ENCODE measurements at places on chromosomes 13 and 19. TPM values are rescaled to one million over a fixed set of nuclear protein-coding genes. Genes with fewer than 3 reads are reported as not detected.

The VSTM1 gene
- not detected for total RNA-seq

The ZNF560 gene
- 0.07 TPM for total RNA-seq

The CYP2B6 gene
- total RNA-seq: not detected

The NKPD1 gene
- total RNA-seq: under 0.01 TPM

The ZNF649 gene
- 10.4 TPM for total RNA-seq

The TMC4 gene
- total RNA-seq: not detected

The ATXN8OS gene
- not detected for total RNA-seq

The IGFL1 gene
- total RNA-seq: not detected

The LGALS4 gene
- 0.13 TPM for total RNA-seq

The ZNF91 gene
- total RNA-seq: 26.2 TPM

The FAM216B gene
- total RNA-seq: not detected

The DNAJC15 gene
- total RNA-seq: 15.7 TPM

The CNFN gene
- not detected for total RNA-seq

The CRLF1 gene
- not detected for total RNA-seq

The GTF2F2 gene
- total RNA-seq: 30.7 TPM

The ANGPTL4 gene
- total RNA-seq: 27.8 TPM

The MAST1 gene
- total RNA-seq: 0.53 TPM

The ZNF878 gene
- total RNA-seq: 0.80 TPM

The CEACAM3 gene
- not detected for total RNA-seq

The SYNE4 gene
- 0.14 TPM for total RNA-seq

The IQCN gene
- 0.40 TPM for total RNA-seq

The CGB2 gene
- not detected for total RNA-seq

The OR7A5 gene
- total RNA-seq: not detected

The MISP gene
- total RNA-seq: not detected

The GAPDHS gene
- total RNA-seq: not detected

The TUBA3C gene
- total RNA-seq: not detected

The GGACT gene
- total RNA-seq: 7.5 TPM

The ZSCAN1 gene
- not detected for total RNA-seq

The COX7A1 gene
- total RNA-seq: 2.4 TPM

The NANOS3 gene
- not detected for total RNA-seq

The CGB5 gene
- 0.22 TPM for total RNA-seq

The HSPH1 gene
- 118 TPM for total RNA-seq

The EFNA2 gene
- not detected for total RNA-seq

Measured in thoracic aorta endothelial cell (primary cell).